ENCODE measurements at places on chromosomes 1 and 21. TPM values are rescaled to one million over a fixed set of nuclear protein-coding genes. Genes with fewer than 3 reads are reported as not detected.

LIPI gene
- not detected for total RNA-seq

TTC34 gene
- total RNA-seq = 0.44 TPM

DNA sequence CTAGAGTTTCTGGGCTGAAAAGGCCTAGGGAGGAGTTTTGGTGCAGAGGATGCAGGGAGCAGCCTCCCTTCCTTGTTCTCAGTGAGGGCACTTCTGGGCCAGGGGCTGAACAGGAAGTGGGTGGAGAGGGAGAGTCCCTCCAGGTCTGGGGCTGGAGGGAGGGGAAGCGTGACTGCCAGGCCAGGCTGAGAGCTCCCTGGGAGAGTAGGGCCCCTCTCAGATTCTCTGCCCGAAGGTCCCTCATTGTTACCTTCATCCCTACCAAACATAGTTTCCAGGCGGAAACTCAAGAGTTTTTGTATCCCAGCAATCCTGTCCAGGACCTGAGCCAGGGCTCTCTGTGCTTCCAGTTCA, 36.8 kb downstream of the CITED4 start:
- no peaks in the 10 kb centered on the region for H3K27me3 ChIP-seq
- H3K36me3 ChIP-seq = no peaks in the 10 kb centered on the region
- peak overlapping the region; percentile 69 for H3K27ac ChIP-seq
- peak overlapping the region; percentile 2 for H3K4me3 ChIP-seq
- H3K4me1 ChIP-seq = peaks cover 24% of the 10 kb centered on the region

GRCh38 chr1:64041371-64042131, 161.9 kb upstream of the UBE2U start:
- H3K27ac ChIP-seq = no peak overlapping the region
- no peaks in the 10 kb centered on the region for H3K27me3 ChIP-seq
- no peak for DNase-seq
- peaks cover 3% of the 10 kb centered on the region for H3K36me3 ChIP-seq
